NCI-H1930 (cell line): ENCODE measurements at places on chromosomes 6 and 20.

- DNase-seq = no peak
Measured at GRCh38 chr6:68716620-68717019, 81.5 kb downstream of the ADGRB3 start.

DNA sequence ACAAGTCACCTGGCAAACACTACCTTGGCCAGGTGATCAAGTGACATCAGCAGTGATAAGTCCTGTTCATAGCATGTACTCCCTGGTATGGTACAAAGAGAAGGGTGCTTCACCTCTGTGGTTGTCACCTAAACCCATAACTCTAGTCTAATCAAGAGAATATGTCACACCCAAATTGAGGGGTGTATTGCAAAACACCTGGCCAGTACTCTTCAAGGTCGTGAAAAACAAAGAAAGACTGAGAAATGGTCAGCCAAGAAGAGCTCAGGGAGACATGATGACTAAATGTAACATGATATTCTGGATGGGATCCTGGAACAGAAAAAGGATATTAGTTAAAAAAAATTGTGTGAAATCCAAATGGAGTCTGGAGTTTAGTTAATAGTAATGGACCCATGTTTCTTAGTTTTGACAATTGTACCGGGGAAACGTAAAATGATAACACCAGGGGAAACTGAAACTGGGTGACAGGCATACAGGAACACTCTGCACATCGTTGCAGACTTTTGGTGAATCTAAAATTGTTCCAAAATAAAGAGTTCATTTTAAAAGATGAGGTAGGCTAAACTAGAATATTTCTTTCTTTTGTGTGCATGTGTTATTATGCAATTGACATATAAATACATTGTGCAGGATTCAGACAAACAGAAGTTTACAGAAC is 262.0 kb downstream of the CDC5L start:
- DNase-seq = no peak

- no peak for DNase-seq
Measured at GRCh38 chr6:1024587-1024986, 287.3 kb upstream of the FOXQ1 start.

DNA sequence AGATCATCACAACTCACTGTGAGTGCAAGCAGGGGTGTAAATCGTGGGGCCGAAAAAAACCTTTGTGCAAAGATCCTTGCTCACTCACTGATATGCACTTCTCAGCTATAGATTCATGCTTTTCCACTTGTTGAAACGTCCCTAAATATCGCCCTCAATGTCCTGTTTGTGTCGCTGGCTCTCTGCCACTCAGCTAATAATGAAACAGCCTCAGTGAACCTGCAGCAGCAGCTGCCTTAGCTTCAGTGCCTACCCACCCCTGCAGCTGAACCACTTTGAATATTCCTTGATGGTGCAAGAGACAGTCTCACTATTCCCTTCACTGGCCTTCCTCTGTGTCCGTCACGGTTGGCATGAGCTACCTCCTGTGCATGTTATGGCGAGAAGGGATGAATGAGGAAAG is 128.9 kb upstream of the NAA20 start:
- no peak for DNase-seq

GRCh38 chr6:125906158-125906998 is 50.2 kb upstream of the HINT3 start:
- DNase-seq = no peak

DNA sequence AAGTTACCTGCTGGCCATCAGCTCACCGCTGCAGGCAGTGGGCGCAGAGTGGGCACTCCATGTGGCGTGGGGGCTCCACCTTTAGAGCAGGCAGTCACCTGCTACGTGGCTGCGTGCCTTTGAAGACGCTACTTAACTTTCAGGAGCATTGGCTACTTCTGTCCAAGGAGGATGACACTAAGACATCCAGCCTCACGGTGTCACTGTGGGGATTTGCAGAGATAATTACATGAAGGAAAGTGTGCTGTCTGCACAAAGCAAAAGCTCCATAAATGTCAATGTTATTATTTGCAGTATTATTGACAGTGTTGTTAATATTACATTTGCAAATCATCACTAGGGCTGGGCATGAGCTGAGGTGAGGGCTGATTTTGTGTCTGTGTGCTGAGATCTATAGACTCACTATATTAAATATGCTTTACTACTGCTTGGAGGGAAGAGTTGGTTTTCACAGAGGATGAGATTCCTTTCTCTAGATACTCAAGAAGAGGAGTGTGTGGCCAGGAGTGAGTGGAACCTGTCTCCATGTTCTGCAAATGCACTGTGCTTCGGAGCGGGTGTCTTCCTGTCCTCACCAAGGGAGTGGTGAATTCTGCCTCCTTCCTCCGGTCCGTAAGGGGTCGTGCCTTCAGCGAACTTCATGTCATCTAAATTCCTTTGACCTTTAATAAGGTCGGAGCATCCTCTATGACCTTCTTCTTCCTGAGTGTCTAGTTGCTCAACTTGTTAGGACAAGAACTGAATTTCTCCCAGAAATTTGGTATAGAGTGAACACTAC is 165.8 kb upstream of the SYNDIG1 start:
- no peak for DNase-seq

DNA sequence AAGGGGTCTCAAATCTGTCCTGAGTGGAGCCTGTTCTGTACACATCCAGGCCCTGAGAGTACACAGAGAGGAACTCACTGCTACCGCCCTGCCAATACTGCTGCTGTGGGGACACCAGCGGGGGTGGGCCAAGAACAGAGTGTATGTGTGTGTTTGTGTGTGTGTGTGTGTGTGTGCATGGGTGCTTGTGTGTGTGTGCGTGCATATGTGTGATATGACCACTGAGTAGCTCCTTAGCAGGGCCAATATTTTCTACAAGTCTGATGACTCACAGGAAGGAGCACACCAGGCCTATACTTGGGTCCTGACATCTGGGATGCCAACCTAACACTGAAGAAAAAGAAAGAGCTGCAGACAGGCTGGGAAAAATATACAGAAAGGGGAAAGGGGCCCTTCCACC is 1.4 kb downstream of the RAET1E start:
- DNase-seq = no peak

DNA sequence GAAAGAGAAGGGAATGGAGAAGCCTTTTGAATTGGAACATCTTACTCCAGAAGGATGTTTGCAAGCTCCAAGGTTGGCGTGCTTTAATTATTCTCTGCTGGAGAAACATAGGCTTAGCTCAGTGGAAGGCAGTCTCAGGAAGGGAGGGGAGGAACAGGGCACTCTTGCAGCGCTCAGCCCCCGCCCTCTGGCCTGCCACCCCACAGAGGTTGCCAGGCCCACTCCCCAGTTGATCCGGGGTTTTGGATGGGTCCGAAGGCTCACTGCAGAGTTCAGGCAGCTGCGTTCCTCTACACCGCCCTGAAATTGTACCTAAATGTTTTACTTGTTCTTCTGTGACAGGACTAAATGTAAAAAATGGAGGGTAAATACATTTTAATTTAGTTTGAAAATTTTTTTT is 155.2 kb upstream of the DTNBP1 start:
- no peak for DNase-seq

- DNase-seq = no peak
Measured at GRCh38 chr6:147220345-147220744, 16.1 kb downstream of the STXBP5 start.

DNA sequence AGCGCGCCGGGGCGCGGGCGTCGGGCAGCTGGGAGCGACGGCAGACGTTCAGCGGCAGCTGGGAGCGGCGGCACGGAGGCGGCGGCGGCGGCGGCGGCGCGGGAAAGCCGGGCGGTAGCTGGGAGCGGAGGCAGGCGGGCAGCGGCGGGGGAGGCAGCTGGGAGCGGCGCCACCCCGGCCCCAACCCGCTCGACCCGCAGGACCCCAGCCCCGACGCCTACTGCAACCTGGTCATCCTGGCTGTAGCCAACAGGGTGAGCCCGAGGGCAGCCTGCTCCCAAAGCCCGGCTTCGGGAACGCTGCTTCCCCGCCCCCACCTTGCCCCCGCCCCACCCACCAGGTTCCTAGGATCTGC is 8.9 kb downstream of the CCM2L start:
- no peak for DNase-seq

DNA sequence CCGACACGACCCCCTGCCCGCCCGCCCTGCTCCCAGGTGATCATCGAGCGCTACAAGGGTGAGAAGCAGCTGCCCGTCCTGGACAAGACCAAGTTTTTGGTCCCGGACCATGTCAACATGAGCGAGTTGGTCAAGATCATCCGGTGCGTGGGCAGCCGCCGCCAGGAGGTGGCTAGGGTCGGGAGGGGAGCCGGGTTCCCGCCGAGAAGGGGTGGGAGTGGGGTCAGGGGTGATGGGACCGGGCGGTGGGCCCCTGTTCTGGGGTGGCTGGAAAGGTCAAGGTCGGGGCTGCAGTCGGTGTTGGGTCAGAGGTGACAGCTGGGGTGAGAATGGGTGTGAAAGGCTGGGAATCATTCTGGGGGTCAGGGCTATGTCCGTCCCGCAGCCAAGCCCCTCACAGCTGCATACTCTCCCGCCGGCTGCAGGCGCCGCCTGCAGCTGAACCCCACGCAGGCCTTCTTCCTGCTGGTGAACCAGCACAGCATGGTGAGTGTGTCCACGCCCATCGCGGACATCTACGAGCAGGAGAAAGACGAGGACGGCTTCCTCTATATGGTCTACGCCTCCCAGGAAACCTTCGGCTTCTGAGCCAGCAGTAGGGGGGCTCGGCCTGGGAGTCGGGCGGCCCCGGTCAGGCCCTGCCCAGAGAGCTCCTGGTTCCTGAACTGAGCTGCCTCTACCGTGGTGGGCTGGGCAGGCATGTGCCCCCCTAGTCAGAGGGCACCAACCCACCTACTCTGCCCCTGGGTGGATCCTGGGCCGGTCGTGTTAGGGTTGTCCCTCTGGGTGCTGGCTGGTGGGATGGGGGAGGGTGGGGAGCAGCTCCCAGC is 1.0 kb downstream of the MAP1LC3A start:
- DNase-seq = no peak

GRCh38 chr6:15410752-15411151 is 164.9 kb downstream of the JARID2 start:
- no peak for DNase-seq

GRCh38 chr6:126976253-126976797 is 142.1 kb upstream of the RSPO3 start:
- no peak for DNase-seq

- DNase-seq = no peak
Measured at GRCh38 chr6:154381548-154381947, 24.9 kb upstream of the IPCEF1 start.

GRCh38 chr6:56652994-56653393 is 10.3 kb upstream of the DST start:
- DNase-seq = no peak

DNA sequence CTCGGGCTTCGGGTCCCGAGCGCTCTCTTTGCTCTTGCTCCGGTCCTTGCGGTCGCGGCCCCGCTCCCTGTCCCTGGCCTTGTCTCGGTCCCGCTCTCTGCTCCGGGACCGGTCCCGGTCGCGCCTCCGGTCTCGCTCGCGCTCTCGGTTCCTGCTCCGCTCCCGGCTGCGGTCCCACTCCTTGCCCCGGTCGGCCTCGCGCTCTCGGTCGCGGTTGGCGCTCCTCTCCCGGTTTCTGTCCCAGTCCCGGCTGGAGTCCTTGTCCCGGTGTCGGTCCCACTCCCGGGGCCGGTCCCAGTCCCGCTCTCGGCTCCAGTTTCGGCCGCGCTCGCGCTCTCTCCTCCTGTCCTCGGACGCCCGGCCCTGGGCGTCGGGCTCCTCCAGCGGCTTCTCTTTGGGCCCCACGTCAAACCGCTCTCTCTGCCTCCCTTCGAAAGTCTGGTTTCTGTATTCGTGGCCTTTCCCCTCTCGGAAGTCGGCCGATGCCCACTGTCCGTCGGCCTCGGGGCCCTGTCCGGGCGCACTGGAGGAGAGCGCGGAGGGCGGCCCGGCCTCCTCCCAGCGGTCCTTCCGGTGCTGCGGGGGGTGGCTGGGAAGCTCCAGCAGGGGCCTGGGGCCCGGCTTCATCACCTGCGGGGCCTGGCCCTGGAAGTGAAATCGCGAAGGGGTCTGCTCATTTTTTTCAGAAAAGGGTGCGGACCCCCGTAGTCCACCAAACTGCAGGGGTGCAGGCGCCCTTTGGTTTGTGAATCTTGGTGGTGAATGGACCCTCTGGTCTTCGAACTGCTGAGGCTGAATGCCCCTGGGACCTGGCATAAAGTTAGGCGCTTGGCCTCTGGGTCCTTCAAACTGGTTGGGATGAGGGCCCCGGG is 17.9 kb upstream of the TCFL5 start:
- DNase-seq = no peak

DNA sequence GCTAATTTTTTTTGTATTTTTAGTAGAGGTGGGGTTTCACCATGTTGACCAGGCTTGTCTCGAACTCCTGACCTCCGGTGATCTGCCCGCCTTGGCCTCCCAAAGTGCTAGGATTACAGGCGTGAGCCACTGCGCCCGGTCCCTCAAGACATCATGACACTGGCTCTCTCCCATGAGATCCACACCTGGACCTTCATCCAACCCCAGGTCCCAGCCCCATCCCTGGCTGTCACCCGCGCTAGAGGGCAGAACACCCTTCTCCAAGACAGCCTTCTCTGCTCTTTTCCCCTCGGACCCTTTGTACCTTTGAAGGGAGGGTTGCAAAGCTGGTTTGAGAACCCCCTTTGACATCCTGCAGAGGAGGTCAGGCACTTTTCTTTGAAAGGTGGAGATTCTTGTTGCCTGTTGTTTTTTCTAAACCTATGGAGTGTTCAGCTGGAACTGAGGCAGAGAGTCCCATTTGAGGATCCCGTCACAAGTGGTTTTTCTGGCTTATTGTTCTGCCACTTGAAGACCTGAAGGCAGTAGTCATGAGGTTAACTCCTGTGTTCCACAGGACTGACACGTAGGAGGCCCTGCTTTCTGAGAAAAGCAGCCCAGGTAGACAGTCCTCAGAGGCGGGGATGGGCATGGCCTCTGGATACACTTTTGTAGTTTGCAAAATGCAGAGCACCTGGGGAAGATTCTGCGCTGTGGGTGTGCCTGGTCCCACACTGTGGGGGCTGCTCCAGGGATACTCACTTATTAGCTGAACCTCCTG is 171.1 kb upstream of the SNX9 start:
- no peak for DNase-seq

DNA sequence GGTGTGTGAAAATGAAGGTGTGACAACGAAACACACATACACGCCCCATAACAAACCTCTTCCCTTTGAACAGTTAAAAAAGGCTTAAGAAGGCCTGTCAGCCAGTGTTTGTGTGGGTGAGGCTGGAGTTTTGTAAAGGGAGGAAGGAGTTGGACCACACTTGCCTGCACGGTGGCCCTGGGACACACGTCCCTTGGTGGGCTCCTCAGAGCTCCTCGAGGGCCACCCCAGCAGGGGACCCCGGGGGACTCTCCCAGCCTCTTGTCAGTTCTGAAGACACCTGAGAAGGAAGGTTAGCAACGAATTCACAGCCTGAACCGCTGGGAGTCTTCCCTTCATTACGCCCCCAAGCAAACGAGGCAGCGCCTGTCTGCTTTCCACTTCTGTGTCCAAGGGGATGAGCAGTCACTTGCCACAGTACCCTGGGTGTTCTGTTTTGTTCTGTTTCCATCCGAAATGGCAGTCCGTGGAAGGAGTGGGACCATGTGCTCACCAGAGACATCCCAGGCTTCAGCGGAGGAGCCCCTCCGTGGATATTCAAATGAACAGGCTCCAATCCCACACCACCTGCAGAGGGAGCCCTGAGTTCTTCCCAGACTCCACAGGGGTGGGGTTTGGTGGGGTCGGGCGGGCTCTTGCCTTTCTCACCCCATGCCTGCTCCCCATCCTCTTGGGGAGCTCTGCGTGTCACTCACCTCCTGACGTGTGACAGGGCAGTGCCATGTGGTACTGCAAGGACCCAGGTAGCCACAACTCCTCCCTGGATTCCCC is 68.6 kb downstream of the NRN1 start:
- DNase-seq = no peak
